ENCODE measurements at places on chromosomes 3 and 15.

DNA sequence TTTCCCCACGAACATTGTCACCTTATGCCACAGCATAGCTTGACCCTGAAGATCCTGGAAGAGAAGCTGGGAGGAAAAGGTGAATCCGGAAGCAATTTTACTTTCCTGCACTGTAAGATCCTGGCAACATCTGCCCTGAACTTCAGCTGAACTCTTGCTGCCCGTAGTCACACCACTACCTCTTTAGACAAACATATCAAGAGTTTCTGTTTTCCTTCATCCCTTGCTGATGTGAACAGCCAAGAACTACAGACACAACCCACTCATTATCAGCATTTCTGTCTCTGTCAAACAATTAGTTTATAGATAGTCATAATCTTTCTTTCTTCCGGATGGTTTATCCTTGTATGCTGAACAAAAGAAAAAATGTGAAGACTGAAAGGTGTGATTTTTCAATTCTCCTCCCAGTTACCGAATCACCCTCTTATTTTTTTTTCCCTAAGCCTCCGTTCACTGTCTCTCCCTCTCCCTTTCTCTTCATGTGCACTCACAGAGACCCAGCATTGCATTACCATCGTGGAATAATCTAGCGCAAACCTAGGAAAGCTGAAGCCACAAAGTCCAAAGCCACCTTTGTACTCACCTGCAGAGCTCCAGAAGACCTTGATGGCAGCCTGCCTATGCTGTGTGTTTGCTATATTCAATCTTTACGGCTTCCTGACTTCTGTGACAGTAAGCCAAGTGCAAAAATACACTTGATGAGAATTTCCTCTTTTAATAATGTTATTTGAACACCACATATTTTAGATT is 229.2 kb downstream of the CDIN1 start:
- DNase-seq, result no peak

DNA sequence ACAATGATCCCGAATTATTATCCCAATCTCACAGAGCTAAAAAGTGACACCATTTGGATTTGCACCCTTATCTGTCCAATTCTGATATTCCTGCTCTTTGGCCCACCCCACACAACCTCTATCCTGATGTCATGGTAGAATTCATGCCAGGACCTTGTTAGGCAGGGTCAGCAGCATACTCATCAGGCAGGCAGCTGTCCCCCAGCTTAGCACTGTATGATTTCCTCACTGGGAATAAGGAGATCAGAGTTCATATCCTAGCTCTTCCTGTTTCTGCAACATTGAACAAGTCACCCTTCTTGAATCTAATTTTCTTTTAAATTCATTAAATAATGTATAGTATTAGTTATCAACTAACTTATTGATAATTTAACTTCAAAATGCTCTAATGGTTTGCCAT is 12.0 kb upstream of the C3orf80 start:
- no peak for DNase-seq

GRCh38 chr3:160784853-160785252 is 28.8 kb downstream of the PPM1L start:
- no peak for DNase-seq

DNA sequence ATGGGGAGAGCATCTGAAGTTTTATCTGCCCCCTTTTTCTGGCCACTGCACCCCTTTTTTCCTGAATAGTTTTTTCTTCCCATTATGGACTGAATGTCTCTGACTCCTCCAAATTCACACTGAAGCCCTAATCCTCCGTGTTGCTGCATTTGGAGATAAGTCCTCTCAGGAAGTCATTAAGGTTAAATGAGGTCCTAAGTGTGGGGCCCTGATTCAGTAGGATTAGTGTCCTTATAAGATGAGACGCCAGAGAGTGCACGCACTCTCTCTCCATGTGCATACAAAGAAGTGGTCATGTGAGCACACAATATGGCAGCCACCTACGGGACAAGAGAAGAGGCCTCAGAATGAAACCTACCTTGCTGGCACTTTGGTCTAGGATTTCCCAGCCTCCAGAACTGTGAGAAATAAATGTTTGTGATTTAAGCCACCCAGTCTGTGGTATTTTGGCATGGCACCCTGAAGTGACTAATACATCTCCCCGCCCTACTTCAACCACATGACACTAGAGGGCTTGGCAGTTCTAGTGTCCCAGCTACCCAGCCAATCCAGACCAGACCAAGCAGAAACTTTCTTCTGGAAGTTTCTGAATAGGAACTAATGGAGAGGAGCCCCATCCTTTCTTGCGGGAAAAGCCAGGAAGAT is 191.3 kb downstream of the PDE8A start:
- no peak for DNase-seq

DNA sequence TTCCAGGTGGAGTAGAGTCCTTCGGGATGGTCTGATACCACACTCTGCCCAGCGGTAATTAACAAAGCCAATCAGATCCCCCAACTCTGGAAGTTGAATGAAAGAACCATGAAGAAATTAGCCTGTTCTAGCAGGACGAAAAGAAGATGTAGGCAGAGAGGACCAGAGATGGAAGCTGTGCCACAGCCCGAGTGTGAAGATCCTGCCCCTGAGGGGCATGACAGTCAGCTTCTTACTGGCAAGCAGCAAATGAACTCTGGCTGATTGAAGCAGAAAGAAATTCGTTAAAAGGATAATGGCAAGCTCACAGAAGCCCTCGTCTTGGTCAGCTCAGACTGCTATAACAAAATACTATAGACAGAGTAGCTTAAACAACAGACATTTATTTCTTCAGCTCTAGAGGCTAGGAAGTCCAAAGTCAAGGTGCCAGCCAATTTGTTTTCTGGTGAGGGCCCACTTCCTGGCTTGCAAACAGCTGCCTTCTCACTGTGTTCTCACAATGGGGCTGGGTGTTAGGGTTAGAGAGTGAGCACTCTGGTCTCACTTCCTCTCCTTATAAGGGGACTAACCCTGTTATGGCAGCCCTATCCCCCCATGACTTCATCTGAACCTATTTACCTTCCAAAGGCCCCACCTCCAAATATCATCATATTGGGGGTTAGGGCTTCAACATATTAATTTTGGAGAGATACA is 307.1 kb downstream of the VPS13C start:
- no peak for DNase-seq

DNA sequence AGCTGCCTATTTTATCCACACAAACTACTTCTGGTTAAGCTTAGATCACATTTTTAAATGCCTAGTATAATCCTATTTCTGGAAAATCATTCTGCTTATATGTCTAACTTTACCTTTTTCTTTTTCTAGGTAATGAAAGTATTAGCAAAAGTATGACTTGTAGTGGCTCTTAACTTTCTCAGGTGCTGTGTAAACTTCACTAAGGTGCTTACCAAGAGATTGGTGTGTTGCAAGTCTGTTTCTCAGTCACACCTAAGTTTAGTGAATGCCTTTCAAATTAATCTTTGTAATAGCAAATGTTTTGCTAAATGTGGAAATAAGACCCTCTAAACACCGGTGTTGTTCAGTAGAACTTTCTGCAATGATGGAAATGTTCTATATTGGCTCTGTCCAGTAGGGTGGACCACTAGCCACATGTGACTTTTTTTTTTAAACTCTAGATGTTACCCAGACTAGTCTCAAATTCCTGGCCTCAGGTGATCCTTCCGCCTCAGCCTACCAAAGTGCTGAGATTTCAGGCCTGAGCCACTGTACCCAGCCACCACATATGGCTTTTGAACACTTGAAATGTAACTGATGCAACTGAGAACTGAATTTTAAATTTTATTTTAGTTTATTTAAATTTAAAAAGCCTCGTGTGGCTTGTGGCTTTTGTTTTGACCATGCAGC is 22.0 kb downstream of the ARL13B start:
- DNase-seq, result no peak

DNA sequence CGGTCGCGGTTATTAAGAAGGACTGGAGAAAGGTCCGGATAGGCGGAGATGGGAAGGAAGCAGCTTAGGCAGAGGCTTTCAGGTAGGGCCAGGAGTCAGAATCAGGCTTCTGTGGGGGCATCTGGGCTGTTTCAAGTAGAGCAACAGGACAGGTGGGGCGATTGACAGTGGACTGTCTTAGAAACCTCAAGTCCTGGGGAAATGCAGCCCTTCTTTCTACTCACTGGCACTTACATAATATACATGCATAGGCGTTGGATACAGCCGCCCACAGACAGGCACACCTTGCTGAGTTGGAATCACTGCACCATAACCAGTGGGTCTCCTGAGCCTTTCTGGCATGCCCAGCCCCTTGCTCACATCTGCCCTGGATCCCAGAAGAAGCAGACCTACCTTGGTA is 730 bp downstream of the MYD88 start:
- DNase-seq, result no peak

DNA sequence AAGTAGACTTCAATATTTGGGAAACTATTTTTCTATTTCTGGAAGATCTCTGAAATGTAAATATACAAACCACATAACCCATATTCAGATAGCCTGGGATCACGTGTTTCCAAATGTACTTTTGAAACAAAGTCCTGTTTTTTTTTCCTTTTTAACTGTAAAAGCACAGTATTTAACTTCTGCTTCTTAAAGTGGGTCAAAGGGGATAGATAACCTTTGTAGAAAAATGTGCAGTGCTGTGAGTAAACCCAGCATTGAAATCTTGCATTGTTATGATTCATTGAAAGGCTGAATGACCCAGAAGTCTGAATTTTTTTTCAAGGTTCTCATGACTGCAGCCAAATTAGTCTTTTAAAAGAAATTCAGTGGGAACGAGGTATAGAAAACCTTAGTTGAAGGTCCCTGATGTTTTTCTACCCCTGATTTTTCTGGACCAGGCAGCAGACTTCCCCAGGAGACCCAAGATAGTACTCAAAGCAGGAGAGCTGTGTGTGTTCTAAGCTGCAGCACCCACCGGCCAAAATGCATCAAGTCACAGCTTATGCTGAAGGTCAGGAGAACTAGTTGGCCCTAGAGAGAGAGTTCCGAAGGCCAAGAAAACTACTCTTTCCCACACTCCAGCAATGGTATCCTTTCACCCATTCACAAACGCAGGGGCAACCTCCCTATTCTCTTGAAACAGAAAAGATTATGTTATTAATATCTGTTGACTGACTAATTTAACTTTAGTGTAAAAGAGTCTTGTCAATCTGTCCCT is 43.6 kb upstream of the APH1B start:
- DNase-seq, result no peak

- DNase-seq, result no peak
These were observed 15.3 kb downstream of the HESX1 start for GRCh38 chr3:57184526-57184925.

DNA sequence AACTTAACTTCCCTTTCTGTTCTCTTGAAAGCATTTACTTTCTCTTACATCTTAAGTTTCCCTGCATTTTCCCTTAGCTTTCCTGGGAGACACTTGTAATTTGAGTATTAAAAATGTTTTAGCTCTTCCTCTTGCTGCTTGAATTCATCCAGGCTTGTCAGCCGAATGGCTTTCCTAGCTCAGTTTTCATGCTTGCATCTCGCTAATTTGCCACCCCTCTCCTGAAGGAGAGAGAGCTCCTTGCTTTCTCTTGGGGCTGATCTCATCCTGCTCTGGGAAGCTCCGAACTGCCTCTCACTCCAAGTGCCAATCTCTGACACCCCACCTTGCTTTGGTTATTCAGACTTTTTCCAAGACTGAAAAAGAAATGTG is 374.6 kb upstream of the TBL1XR1 start:
- no peak for DNase-seq

DNA sequence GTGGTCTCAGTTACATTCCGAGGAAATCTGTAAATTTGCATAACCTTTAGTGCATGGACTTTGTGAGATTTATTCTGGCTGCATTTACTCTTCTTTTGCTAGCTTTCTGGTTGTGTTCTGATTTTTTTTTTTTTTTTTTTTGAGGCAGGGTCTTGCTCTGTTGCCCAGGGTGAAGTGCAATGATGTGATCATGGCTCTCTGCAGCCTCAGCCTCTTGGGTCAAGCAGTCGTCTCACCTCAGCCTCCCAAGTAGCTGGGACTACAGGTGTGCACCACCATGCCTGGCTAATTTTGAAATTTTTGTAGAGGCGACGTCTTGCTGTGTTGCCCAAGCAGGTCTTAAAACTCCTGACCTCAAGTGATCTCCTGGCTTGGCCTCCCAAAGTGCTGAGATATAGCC is 12.6 kb downstream of the RAB5A start:
- no peak for DNase-seq

- no peak for DNase-seq
These were observed 249.3 kb upstream of the TGFBR2 start for GRCh38 chr3:30356866-30357753.

DNA sequence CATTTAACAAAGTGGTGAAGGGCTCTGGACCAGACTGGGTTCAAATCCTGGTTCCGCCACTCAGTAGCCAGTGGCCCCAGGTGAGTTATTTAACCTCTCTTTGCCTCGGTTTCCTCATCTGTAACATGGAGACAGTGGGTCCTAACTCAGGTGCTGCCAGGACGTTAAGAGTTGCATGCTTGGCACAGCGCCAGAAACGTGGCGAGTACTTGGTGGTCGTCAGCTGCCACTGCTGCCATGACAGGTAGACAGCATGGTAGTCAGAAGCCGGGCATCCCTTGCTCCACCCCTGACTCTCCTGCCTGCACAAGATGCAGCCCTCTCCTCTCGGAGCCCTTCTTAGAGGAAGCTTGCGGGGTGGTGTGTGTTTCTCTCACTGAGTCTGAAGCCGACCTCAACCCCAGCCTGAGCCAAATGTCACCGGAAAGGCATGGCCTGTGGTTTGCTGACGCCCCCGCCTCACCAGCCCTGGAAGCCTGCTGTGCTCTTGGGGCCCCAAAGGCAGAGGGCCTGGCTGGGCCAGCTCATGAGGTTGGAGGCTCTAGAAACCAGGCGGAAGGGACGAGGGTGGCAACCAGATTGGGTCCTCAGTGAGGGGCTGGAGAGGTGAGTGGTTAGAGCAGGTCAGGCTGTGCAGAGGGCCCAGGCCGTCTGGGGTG is 160.8 kb upstream of the TLE3 start:
- no peak for DNase-seq

- no peak for DNase-seq
These were observed 68.0 kb downstream of the FNDC3B start for GRCh38 chr3:172107403-172107802.

- DNase-seq, result no peak
These were observed 103.7 kb downstream of the AQP9 start for GRCh38 chr15:58241872-58242271.

DNA sequence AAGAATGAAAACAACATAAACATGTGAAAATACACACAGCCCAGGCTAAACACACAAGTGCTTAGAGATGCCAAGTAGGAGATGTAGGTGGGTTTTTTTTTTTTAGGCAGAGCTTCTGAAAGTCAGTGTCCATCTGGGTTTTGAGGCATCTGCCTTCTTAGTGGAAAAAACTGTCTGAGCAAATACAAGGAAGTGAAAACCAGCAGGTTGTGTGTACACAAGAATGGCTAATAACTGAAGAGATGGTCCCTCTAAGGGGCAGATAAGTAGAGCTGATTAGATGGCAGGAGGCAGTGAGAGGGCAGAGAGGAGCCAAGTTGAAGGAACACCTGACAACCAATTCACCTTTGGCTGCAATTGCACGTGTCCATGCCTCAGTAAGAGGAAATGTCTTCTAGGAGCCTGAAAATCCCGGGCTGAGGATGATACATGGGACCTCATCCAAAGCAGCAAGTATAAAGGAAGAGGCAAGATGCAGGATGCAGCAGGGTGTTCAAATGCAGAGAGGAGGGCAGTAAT is 34.9 kb downstream of the CYP19A1 start:
- no peak for DNase-seq

DNA sequence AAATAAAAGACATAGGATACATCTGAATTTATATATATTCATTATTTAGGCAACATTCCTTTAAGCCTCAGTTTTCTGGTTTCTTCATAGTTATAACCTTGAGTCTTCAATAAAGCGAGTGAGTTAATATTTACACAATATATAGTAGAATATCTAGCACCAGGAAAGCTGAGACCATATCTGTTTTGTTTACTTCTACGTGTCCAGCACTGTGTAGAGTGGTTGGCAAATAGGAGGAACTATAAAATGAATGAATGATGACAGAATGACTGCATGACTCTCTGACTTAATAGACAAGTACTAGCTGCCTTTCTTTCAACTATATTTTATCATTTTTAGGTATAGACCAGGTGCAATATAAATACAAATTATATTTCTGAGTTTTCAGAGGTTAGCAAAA is 197.8 kb upstream of the RBMS3 start:
- DNase-seq, result no peak
